ELR (cell line): ENCODE measurements at places on chromosomes 2 and 18.

- DNase-seq = peak; percentile 84
Measured at GRCh38 chr2:18925296-18925695, 335.9 kb upstream of the NT5C1B start.

DNA sequence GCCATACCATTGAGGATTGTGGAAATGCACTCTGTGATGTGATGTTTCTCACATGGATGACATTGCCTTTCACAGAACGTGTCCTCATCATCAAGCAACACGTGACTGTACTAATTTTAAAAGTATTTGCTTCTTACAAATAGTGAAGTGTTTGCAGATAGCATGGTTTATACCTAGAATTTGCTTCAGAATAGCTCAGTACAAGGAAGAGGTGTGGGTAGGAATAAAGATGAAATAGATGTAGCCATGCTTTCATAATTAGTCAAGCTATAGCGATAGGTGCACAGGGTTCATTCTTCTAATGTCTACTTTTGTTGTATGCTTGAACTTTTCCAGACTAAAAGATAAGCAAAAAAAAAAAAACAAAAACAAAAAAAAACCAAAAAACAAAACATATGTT lies 27.5 kb downstream of the MAP4K4 start:
- DNase-seq = no peak

DNA sequence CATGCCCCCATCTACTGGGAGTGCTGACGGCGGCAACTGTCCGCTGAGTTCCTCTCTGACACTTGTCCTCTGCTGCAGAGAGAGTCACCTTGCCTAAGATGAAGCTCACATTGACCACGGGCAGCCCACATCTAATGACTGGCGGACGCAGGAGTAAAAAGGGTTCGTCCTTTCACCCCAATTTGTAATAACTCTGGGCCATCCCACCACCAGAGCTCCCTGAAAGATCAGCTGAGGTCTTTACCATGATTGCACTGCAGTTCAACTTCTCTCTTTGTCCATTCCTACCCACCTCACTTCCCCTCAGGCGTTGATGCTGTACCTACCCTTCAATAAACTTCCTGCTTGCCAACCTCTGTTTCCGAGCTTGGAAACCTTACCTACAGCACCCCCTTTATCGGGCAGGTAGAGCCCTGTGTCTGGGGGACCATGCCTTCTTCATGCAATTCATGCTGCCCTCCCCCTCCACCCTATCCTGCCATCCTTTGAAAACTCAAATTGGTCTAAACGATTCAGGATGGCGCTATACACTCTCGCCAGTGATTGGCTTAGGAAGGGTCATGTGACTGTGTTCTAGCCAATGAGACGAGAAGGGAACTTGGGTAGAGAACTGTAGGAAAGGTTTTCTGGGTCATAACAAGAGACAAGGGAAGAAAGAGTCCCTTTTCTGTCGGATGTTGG lies 10.3 kb upstream of the B3GNT2 start:
- no peak for DNase-seq

- no peak for DNase-seq
Measured at GRCh38 chr2:200930947-200931626, 32.4 kb downstream of the ORC2 start.

- DNase-seq = peak; percentile 64
Measured at GRCh38 chr2:240568678-240569522, 616 bp downstream of the RNPEPL1 start.

- no peak for DNase-seq
Measured at GRCh38 chr18:5060543-5060942, 136.5 kb downstream of the AKAIN1 start.

- no peak for DNase-seq
Measured at GRCh38 chr2:101479810-101480209, 4.9 kb upstream of the RFX8 start.

DNA sequence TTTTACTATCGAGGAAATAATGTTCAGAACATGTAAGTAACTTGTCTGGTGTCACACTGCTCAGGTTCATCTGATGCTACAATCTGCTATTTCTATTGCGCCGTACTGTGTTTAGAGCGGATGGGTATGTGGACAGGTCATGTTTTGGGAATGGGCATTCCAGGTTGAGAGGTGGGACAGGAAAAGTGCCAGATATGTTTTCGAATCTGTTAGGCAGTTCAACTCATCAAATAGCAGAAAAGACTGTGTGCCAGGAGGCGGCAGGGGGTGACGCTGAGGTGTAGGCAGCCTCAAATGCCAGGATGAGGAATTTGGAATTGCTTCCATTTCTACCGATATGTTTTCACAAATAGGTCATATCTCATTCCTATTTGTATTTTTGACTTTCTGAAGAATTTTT lies 123.8 kb downstream of the HRH4 start:
- DNase-seq = no peak

DNA sequence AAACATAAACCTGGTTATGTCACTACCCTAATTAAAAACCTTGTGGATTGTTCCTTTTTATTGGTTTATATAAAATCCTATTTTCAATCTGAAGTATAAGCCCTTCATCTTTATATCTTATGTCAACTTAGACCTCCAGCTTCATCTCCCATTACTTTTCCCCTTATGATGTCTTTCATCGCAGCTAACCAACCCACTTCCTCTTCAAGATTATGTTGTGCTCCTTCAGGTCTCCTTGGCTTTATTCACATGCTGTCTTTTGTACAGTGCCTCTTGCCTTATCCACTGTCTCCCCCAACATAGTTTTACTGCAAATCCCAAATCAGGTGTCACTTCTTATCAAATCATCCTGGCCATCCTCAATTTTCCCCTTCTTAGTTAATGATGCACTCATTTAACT lies 25.9 kb downstream of the MBD5 start:
- no peak for DNase-seq

DNA sequence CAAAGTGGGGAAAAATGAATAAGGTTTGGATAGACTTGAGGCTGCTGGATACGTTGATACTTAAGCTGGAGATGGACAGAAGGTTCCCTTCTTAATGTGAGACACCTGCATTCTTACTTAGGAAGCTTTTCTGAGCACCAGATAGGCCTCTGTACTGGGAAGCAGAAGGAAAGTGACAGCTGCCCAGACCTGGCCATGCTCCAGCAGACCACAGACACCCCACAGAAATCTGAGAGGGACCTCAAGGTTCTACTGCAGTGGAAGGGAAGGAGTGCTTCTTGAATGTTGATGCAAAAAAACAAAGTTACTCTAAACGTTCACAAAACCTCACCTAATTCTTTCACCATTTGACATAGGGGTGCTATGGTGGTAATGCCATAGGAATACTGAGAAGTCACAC lies 642.1 kb upstream of the ID2 start:
- DNase-seq = no peak

DNA sequence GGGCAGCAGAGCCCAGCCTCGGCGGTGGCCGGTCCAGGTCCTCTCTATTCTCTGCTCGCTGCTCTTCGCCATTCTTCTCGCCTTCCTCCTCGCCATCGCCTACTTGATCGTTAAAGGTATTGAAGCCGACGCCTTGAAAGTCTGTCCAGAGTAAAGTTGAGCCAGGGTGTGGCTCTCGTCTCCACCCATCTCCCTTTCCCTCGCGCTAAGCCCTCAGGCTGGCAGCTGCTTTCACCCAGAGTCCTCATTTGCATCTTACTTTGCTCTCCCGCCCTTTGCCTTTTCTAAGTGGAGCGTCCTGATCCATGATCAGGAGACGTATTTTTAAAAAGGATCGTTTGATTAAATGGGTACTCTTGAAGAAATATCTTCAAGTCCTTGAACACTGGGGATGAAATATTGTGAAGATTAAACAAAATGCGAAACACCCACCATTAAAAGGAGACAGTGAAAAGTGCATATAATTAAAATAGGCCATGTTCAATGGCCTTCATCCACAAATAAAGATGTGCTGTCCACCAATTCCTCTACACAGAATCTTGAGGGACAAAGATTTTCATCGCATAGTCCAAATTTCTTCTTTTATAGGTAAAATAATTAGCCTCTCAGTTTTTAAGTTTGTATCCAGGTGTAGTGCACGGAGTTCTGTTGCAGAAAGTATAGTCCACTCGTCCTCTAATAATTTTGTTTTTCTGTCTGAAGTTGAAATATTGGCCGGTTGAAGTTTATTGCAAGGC lies 657 bp downstream of the ARL6IP6 start:
- DNase-seq = peak; percentile 80
